RWPE1 (cell line): ENCODE measurements at places on chromosomes 3 and 15.
A peak's percentile ranks its signal among the peaks of the same experiment; 100 is the strongest.

GRCh38 chr3:115281697-115282675, 134.9 kb upstream of the ZBTB20 start:
- no peak for DNase-seq

GRCh38 chr3:119120480-119120879, 25.5 kb upstream of the TEX55 start:
- DNase-seq, result no peak

DNA sequence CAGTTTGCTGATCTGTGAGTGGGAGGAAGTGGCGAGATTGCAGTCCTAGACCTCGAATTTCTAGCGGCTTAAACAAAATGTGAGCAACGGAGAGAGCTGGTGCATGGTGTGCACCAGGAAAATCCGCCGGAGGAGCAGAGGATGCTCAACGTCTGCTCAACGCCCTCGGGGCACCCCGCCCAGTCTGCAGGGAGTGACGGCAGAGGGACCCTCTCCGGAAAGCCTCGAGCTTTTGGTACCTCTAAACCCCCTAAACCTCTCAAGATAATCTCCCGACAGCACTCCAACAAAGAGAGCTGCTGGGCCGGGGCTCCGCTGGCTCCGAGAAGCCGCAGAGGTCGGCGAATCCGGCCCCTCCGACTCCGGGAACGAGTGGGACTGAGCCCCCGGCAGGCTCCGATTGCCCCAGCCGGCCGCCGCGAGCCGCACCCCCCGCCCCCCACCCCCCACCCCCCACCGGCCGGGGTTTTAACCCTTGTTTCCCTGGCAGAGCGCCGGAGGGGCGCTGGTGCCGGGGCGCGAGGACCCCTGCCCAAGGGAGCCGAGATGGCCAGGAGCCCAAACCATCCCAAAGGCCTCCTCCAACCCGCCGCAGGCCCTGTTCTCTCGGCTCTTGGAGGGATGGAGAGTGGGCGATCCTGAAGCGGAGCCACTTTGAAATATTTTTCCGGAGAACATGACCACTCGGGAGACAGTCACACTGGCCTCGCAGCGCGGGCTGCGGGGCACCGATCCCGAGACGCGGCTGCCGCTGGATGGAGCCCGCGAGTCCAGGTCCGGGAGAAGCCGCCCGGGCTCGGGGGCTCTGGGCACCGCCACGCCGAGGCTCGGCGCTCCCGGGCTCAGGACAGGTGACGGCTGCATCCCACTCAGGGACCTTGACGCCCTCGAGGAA, 1.5 kb downstream of the MEGF11 start:
- peak; percentile 81 for DNase-seq

- DNase-seq, result no peak
Measured at GRCh38 chr15:63396152-63396928, 14.7 kb upstream of the CA12 start.

DNA sequence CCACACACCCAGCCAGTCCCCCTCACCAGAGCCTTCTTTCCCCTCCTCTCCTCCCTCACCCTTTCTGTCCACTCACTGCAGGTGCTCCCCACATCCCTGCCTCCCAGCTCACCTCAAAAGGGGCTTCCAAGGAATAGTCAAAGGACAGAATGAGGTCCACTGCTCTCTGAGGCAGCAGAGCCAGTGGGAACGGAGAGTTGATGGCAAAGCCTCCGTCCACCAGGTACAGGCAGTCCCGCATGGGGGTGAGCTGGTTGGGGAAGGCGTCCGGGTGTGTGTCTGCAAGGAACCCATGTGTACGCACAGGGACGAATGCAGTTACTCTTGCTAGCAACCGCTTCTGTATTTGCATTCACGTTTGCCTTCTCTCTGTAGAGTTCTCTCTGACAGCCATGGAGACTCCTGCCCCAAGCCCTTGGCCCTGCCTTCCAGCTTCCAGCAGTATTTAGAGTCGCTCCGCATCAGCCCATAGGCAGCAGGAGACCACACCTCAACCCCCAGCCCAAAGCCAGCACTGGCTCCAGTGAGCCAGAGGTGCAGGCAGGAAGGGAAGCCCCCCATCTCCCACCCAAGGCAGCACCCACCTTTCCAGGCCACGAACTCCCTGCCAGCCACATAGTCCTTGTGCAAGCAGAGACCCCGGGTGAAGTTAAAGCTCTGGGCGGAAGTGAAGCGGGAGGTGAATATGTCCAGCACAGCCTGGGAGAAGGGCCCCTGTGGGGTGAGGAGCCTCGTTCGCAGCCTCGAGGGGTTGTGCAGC, 12.4 kb downstream of the PLA2G4F start:
- no peak for DNase-seq

- DNase-seq, result no peak
Measured at GRCh38 chr15:40984964-40985363, 31.7 kb downstream of the CHAC1 start.

GRCh38 chr3:126567696-126568438, 9.1 kb upstream of the C3orf22 start:
- DNase-seq, result peak; percentile 19

GRCh38 chr15:88658972-88659931, 20.4 kb downstream of the ISG20 start:
- DNase-seq, result peak; percentile 90

GRCh38 chr3:138578141-138578540, 15.9 kb downstream of the CEP70 start:
- no peak for DNase-seq

DNA sequence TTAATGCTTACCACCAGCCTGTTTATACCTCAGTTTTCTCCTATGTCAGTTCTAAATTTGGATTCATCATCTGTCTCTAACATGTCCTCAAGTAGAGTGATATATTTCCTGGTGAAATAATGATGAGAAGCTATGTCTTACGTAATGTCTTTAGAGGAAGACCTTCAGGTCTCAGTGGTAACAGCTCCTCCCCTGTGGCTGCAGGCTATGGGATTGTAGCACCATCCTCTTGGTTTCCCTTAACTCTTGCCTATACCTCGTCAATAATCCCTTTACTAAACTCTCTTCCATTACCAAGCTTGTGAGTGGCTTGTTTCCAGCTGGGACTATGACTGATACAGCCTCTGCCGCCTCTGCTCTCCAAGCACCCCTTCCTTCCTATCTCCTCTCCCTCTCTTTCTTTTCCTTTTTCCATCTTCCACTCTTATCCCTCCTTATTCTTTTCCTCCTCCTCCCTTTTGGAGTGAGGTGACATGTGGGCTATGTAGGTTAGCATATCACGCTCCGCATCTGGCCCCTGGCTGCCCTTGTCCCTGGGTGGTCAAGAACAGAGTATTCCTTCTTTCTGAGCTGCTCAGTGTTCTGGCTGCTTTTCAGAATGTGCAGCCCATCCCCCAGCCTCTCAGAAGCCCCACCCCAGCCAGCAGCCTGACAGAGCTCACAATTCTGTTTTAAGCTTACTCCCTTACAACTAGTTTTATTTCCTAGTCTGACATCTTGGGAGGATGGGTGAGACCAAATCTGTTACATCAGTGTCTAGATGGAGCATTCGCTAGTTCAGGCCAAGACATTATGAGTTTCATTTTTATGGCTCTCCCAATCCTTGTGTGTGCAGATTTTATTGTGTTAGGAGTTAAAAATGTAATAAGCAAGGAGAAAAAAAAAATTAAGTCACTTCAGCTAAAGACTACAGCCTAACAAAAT, 75.0 kb upstream of the RNU6-1 start:
- no peak for DNase-seq

GRCh38 chr3:170689893-170690660, 104.2 kb upstream of the SLC7A14 start:
- DNase-seq, result peak; percentile 24

- DNase-seq, result peak; percentile 62
Measured at GRCh38 chr3:16177962-16178627, 3.6 kb downstream of the GALNT15 start.

- DNase-seq, result no peak
Measured at GRCh38 chr3:176431038-176431418, 766.3 kb downstream of the TBL1XR1 start.

GRCh38 chr3:119069725-119070124, 35.1 kb upstream of the IGSF11 start:
- DNase-seq, result no peak

DNA sequence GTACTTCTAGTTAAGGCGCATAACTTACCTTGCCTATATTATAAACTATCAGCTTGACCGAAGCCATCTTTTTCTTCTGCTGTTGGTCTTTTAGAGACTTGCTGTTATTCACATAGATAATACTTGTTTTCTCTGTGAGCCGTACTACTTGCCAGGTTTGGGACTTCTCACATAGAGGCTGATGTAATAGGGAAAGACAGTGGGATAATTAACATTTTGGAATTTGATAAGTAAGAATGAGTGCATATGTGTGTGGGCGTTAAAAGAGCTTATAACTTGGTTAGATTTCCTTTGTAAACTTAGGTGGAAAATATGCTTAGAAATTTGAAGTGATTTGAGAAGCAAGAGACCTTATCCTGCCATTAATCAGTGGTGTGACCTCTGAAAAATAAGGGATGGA, 47.8 kb downstream of the FNDC3B start:
- DNase-seq, result peak; percentile 21

- no peak for DNase-seq
Measured at GRCh38 chr3:100195375-100195774, 65.4 kb upstream of the TBC1D23 start.
